ENCODE measurements at places on chromosomes 13 and 19.
A peak's percentile ranks its signal among the peaks of the same experiment; 100 is the strongest.

DNA sequence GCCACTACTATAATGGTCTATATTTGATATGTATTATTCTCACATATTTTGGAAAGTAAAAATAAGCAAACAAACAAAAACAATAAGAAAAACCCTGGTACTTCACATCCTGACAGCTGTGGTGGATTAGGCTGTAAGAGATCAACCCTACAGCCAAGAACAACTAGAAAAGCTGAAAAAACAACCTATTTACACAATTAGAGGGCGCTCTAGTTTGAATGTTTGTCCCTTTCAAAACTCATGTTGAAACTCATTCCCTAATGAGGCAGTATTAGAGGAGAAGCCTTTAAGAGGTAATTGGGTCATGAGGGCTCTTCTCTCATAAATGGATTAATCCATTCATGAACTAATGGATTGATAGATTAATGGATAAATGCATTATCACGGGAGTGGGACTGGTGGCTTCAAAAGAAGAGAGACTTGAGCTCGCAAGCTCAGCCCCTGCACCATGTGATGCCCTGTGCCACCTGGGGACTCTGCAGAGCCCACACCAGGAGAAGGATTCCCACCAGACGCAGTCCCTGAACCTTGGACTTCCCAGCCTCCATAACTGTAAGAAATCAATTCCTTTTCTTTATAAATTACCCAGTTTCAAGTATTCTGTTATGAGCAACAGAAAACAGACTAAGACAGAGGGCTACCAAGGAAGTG, 733.9 kb upstream of the ARGLU1 start:
- DNase-seq, result no peak

GRCh38 chr19:19510432-19510831, 4.9 kb downstream of the TSSK6 start:
- DNase-seq, result no peak

- DNase-seq, result no peak
Observed at GRCh38 chr19:48807590-48808308, 3.1 kb downstream of the BCAT2 start.

- no peak for DNase-seq
Observed at GRCh38 chr13:101204270-101205020, 211.9 kb downstream of the NALCN start.

DNA sequence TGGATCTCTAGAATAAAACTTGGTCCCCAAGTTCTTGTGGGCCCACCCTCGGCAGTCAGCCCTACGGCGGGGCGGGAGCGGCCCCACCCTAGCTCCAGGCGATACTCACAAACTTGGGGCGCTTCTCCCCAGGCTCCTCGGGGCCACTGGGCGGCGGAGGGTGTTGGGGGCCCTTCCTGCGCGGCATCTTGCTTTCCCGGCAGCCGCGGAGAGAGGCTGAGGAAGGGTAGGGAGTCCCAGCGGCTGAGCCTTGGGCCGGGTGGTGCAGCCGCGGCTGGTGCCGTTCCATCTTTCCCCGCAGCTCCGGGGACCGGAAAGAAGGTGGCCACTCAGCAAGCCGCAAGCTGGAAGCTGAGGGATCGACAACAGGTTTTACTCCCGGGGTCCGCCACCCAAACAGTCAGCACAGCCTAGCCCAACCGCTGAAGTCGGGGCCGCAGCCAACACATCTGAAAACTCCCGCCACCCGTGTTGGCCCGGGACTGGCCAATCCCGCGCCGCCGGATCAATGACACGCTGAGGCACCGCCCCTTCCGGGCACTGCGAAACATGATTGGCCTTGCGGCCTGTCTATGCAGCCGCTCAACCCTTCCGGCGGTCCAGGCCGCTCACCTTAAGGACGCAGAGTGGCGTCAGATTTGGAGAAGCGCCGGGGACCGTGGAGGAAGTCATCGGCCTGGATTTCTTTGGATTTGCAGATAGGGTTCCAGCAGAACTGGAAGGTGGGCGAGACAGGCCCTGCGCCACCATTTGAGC, at the start of gene DIAPH3:
DIAPH3 (minus strand) TSS at position 451 of the 756 bp plus-strand sequence; CDS start at position 289, 162 bp downstream.
- DNase-seq, result peak; percentile 85

- no peak for DNase-seq
Observed at GRCh38 chr13:73449252-73449651, 390.4 kb downstream of the KLF5 start.

DNA sequence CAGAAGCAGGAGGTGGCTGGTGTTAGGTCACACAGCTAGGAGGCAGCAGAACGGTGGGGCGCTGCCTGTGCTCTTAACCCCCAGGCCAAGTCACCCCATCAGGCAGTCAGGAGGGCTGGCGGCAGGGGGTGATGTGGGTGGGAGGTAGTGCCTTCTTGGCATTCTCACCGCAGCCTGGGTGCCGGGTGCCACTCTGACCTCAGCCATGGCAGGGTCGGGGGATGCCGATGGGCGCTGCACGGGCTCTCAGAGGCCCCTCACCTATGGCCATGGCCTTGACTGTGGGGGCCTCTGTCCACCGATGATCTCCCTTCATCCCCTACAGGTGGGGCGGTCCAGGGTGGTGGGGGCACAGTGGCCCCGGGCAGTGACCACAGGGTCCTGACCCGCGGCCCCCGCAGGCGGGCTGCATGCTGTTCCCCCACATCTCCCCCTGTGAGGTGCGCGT, 5.6 kb downstream of the PTOV1 start:
- DNase-seq, result no peak

- DNase-seq, result no peak
Observed at GRCh38 chr13:103961129-103961528, 894.9 kb upstream of the SLC10A2 start.

GRCh38 chr13:56615572-56615971, 525.1 kb upstream of the PRR20A start:
- DNase-seq, result no peak

DNA sequence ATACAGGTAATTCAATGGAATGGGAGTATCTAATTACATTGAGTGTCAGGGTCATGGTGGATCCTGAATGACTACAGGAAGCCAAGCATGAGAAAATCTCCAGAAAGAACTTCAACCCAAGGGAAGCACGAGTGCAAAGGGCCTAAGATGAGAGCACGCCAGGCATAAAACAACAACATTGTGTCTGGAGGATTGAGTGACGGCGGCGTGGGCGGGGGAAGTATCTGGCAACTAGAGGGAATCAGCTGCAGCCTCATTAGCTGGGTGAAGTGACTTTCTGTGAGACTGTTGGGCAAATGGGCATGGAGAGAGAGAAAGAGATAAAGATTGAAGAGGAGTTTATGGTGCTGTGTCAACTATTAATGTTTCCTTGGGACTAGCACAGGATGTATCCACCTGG, 194.3 kb downstream of the GPC6 start:
- DNase-seq, result no peak

DNA sequence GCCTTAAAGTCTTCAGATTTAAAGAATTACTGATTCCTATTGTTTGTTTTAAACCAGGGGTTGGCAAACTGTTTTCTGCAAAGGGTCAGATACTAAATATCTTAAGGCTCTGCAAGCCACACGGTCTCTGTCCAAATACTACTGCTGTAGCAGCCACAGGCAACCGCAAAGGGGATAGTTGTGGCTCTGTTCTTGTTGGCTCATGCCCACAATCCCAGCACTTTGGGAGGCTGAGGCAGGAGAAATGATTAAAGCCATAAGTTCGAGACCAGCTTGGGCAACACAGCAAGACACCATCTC, 22.4 kb downstream of the RANBP3 start:
- DNase-seq, result no peak

GRCh38 chr13:30576528-30576927, 41.2 kb upstream of the USPL1 start:
- DNase-seq, result no peak

GRCh38 chr13:92510416-92510815, 716.2 kb upstream of the GPC6 start:
- no peak for DNase-seq

DNA sequence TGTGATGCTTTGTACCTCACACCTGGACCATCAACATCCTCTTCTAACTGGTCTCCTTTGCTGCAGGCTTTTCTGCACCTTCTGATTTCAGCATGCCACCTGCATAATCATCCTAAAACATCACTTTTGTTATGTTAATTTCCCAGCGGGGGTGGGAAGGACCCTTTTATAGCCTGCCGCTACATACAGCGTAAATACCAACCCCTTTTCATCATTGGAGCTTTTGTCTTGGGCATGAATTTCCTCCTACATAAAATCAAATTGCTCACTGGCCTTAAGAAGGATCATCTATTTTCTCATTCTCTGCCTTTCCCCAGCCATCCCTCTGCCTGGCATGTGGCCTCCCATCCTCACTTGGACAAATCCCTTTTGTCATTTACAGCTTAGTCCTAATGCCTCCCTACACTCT, 124.7 kb downstream of the RBM26 start:
- no peak for DNase-seq

GRCh38 chr19:5369962-5370367, 29.4 kb upstream of the PTPRS start:
- DNase-seq, result no peak

Data from activated CD4-positive, CD25-positive, alpha-beta regulatory T cell treated with anti-CD3 and anti-CD28 coated beads, Interleukin-2, amount 50 U/mL, for 16 hours (primary cell).